ENCODE measurements at places on chromosomes 2 and 18.

DNA sequence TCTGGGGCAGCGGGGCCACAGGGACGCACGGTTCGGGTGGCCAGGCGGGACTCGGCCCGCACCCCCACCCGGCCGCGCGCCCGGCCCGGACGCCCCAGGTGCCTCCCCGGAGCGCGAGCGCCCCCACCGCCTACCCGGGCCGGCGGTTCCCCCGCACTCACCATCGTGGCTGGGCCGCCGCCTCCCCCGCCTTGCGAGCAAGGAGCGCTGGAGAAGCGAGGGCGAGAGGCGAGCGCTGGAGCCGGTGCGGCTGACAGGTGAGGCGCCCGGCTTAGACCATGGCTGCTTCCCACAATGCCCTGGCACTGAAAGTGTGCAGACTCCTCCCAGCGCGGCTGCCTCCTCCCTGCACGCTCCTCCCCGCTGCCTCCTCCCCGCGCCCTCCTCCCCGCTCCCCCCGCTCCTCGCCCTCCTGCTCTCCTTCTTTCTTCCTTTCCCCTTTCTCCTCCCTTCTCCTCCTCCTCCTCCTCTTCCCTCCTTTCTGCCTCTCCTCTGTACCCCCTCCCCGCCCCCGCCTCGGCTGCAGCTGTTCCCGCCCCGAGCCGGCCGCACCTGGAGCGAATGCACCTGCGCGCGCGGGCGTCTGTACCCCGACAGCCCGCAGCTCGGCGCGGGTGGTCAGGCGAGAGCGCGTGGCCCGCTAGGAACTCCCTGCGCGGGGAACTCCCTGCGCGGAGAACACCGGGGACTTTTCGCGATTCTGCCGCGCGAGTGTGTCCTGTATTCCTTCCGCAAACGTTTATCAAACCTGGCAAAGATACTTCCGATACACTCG is at the start of gene AP1S3:
Gene AP1S3, minus strand, starts transcription at position 296 of the 775 bp plus-strand sequence. Its CDS starts 132 bp downstream, at position 164.
- peak; percentile 56 for DNase-seq

DNA sequence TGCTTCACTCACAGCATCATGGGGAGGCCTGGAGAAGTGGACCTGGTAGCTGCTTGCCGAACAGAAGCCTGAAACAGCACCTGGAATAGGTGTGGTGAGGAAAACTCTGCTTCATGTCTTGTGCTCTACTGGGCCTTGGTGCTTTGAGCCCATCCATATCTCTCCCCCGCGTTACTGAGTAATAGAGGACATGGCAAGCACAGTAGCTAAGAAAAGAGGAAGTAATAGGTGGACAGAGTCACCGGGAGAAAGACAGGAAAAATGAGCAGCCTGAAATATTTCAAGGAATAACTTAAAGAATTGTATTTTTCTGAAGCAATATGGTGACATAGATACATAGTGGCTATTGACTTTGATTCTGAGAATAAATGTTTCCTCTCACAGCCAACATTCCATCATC is 14.0 kb upstream of the HNMT start:
- no peak for DNase-seq

DNA sequence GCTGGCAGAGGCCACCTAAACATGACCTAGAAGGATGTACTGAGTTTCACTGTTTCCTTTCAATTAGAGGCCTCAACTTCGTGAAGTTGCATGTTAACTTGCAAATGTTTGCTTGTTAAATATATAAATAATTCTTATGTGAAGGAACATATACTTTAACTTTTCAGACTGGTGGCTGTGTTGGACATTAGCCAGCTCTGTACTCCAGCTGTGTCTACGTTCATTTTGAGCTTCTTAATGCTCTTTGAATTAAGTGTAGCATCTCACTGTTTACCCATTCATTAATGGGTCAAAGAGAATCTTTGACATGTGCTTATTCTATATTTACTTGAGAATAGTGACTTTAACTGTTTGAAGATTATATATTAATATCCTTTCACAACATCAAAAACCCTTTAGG is 823.2 kb upstream of the ID2 start:
- no peak for DNase-seq

DNA sequence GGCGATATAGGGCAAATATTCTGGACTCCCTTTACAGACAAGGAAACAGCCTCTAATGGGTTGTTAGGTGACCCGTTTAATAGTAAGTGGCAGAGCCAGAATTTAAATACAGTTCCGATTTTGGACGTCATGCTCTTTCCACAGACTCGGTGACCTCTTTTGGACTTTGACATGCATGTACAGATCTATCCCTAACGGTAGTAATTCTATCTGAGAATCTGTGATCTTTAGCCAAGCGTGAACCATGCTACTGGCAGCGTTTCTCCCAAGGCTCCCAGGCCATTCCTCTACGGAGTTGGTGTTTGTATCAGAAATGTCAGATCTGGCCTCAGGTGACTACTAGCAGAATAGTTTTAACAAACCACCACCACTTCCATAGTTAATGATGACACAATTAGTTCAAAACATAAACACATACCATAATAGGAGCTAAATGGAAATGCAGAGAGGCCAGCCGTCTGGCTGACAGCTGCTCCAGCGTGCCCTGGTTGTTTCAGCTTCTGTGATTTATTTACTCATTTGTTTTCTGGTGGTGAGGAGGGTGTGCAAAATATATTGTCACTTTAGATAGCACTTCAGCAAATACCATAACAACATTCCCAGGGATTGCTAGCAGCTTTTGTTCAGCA is 304.6 kb upstream of the LYPD1 start:
- peak; percentile 67 for DNase-seq

- no peak for DNase-seq
Observed at GRCh38 chr2:128603411-128603924, 284.8 kb upstream of the HS6ST1 start.

Data from M059J (cell line).